ENCODE measurements at places on chromosomes 1 and 21.

DNA sequence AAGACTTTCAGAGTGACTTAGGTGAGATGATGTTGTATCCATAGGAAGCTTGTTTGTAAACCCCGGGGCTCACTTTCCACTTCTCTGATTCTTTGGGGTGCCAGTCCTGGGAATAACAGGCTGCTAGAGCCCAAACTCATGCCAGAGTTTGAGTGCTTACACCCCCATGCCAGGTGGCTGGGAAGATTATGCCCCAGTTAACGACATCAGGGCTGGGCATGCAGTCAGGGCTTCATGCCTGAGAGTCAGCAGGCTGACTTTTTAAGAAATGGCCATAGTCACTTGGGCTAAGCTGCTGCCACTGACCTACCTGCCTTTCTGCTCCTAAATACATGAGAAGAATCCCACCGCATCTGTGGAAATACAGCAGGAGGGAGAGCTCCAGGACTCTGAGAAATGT, 425.6 kb upstream of the VAMP3 start:
- DNase-seq = no peak

DNA sequence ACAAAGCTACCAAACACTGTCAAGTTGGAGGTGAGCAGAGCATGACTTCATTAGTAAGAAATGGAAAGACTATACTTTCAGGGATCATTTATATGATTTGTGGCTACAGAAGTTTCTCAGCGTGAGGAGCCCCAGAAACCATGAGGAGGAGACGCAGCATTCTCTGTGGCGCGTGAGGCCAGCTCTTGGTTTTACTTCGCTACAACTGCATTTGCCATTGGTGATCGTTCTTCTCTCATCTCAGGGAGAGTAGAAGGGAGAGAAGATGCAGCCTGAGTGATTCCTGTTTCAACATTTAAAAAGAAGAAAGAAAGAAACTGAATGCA, 94.5 kb upstream of the ATP1A1 start:
- DNase-seq = no peak

DNA sequence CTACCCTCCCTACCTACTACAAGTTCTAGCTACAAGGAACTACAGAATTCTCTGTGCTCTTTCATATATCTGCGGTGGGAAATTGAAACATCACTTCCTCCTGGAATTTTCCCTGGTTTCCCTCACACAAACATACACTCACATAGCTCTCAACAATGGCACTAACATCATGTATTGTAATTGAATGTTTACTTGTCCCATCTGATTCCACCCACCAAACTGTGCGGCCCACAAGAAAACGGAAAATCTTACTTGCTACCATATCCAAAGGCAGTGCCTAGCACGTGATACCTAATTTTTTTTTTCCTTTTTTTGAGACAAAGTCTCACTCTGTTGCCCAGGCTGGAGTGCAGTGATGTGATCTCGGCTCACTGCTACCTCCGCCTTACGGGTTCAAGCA, 33.9 kb downstream of the NDC1 start:
- no peak for DNase-seq

- DNase-seq = no peak
These were observed 21.9 kb downstream of the PIK3C2B start for GRCh38 chr1:204472660-204473059.

GRCh38 chr1:161096015-161096414, 2.1 kb upstream of the KLHDC9 start:
- no peak for DNase-seq

DNA sequence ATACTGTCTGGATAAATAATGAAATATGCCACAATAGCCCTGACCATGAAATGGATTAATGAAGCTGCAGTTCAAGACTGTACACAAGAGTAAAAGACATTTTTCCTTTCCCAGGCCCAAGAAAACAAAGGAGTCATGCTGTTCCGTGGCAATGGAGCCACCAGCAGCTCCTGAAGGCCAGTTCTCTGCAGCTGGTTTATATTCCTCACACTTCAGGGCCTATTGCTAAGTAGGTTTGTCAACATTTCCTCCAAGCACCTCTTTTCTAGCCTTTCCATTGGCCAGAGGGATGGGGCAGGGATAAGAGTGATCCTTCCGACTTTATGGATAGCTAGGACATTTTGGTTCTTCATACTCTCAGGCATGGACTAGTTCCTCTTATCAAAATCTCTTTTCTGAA, 24.2 kb upstream of the RGL1 start:
- DNase-seq = no peak

GRCh38 chr1:119351997-119352396, 16.6 kb upstream of the HAO2 start:
- DNase-seq = no peak
